AG09309 (cell line): ENCODE measurements at places on chromosomes 16 and 17.

- no peak for DNase-seq
Measured at GRCh38 chr17:4635823-4636375, 5.6 kb downstream of the ALOX15 start.

- DNase-seq = no peak
Measured at GRCh38 chr16:50666658-50667496, 14.2 kb downstream of the SNX20 start.

GRCh38 chr16:89615596-89616090, 2.2 kb downstream of the DPEP1 start:
- no peak for DNase-seq

- DNase-seq = no peak
Measured at GRCh38 chr17:73521376-73521775, 122.9 kb downstream of the SDK2 start.

GRCh38 chr17:10172241-10172741, 26.1 kb downstream of the GAS7 start:
- DNase-seq = no peak

DNA sequence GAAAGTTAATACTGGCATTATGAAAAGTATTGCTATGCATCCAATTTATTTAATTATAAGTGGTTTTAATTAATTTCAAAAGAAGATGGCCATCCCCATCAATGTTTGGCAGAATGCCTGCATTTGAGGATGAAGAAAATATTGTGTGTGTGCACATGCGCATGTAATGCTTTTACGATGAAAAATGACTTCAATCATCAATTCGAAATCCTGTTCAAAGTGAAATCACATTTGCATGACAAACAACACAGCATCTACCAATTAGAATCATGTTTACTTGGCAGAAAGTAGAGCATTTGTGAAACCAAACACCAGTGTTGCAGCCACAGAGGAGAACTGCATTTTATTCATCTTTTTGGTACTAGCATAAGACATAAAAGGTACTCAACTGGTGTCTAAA, 191.9 kb upstream of the PIRT start:
- no peak for DNase-seq

- DNase-seq = no peak
Measured at GRCh38 chr16:78303946-78304345, 204.5 kb downstream of the WWOX start.

- no peak for DNase-seq
Measured at GRCh38 chr17:54237911-54238515, 415.3 kb downstream of the KIF2B start.

GRCh38 chr17:62968445-62968923, 2.4 kb downstream of the TANC2 start:
- DNase-seq = peak; percentile 84

DNA sequence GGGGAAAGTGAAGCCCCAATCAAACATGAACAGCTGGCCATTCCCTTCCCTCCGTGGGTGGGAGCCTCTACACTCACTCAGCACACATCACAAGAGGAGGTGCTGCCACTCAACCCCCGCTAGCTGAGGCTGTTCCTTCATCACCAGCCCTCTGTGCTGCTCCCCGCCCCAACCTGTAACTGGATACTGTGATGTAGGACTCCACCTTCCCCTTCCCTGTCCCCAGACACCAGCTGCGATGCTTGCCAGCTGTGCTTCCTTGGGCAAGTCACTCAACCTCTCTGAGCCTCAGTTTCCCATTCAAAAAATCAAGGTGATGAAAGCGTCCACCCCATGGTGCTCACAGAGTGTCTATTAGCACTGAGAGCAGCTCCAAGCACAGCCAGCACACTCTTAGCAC, 273.2 kb downstream of the MRTFB start:
- DNase-seq = no peak

DNA sequence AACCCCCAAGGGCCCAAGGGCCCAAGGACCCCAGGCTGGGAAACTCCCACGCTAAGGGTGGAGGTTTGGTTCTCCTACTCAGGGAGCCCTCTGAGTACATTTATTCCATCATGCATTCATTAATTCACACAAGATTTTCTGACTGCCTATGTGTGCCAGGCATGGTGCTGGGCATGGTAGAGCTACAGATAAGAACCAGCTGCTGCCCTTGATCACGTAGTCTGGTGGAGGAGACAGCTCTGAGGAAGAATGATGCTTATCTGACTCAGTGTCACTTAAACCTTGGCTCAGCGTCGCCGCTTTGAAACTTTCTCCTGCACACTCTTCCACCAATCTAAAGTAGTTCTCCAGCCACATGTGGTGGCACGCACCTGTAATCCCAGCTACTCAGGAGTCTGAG, 3.6 kb upstream of the ARL4D start:
- DNase-seq = no peak

- DNase-seq = no peak
Measured at GRCh38 chr16:74094962-74095361, 201.7 kb upstream of the PSMD7 start.

- no peak for DNase-seq
Measured at GRCh38 chr16:72886346-72886974, 161.5 kb downstream of the ZFHX3 start.

DNA sequence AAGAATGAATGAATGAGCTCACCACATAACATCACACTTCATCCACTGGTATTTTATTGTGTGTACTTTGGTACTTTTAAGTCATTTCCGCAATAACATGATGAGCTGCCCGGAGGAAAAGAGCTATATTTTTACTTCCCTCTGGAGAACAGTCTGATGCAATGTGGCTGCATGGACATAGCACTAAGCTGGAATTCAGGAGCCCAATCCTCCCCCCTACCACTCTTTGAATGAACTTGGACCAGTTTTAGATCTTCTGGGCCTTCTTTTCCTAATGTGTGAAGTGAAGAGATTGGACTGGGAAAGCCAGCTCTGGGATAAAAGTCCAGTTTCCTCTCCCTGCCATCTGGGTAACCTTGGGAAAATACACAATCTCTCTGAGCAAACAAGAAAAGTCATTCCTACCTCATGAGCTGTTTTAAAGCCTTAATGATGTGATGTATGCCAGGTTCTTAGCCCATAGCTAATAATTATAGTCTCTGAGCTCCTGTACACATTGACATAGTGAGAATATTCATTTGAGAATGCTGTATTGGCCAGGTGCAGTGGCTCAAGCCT, 79.3 kb downstream of the ABCC12 start:
- DNase-seq = no peak

DNA sequence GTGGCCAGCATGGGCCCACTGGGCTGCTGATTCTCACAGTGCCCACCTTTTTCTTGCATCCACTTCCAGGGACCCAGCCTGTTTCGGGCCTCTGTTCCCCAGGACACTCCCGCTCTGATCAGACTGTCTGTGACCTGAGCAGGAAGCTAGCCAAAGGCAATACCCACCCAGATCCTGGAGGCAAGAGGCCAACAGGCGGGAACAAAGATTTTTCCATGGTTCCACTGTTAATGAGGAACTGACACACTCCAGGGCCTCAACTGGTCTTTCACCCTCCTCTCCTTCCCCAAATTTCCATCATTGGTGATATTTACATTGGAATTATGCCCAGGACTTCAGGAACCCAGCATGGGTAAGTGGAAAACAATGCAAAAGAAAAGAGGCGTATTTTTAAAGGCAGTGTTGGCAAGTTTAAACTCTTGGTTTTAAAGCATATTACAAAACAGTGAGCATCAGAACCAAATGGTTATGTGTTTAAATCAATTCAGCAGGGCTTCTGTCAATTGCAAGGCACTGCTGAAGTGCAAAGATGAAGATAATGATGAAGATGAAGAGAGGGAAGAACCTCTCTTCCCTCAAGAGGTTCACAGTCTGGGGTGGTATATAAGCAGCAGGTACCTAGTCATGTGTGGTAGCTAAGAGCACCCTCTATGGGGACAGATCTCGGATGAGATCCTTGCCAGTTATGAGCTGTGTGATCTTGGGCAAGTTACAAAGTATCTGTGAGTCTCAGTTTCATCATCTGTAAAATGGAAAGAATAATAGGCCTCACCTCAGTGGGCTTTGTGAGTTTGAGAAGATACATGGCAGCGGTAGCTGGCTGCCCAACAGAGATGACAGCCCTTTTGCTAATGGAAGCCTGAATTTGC, 14.4 kb upstream of the ATP2A3 start:
- DNase-seq = no peak

DNA sequence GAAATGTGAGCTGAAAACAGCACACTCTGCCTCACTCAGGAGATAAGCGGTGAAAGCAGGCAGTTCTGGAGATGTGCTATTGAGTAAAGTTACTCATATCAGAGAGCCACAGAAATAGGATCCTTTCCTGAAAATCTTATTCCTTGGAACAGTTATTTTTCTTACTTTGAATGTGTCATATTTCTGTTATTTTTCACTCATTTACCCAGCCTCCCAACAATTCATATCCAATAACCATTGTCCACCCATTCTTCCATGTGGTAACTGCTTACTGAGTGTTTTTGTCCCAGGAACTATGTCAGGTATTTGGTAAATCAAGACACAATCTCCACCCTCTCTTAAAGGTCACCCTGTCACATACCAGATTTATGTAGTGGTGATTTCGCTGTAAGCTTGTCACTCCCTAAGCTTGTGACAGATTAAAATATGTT, 144.9 kb downstream of the PARN start:
- no peak for DNase-seq

DNA sequence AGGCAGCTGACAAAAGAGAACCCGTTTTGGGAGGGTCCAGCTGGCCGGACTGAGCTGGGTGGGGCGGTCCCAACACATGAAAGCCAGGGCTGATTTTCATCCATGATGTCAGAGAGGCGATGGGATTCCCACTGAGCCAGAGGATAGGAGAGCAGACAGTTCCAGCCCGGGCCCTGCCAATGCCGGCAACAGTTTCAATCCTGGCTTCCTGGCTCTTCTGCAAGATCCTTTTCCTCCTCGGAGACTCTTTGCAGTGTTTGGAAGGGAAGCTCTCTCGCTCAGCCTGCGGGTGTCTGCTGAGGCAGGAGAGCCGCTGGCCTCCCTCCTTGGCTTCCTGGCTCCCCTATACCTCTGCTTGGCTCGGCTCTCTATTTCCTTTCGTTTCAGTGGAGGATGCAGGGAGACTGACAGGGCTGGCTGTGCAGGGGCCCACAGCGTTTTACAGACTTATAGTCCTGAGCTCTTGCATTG, 145.5 kb upstream of the SOX9 start:
- DNase-seq = no peak

- no peak for DNase-seq
Measured at GRCh38 chr16:60674241-60674640, 1362.0 kb downstream of the CDH8 start.

DNA sequence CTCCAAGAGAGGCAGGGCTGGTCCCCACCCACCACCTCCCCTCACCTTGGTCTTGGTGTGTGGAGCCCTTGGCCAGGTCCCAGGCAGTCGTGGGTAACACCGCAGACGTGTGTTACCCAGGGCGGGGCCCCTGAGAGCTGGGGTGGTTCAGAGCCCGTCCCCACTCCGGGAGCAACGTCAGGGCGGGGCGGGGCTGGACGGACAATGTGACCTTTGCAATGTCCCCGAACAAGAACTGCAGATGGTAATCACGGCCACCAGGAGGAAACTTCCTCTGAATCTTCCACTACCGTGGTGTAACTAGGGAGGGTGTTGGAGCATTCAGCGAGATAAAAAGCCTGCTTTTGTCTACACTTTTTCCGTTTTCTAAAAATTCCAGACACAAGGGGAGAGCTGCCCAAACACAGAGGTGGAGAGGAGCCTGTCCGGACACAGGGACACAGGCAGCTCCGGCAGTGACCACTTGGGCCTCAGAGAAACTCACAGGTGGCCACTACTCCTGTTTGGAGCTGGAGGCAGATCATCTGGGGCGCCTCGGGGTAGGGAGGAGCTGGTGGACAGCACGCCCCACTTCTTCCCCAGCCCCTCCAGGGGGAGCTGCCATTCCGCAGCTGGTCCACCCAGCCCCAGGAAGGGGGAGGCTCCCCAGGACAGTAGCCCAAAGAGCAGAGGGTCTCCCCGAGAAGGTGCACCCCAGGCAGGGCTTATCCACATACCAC, 14.2 kb upstream of the SLC38A10 start:
- DNase-seq = no peak

- DNase-seq = no peak
Measured at GRCh38 chr16:592518-593306, 2.8 kb downstream of the RAB40C start.

DNA sequence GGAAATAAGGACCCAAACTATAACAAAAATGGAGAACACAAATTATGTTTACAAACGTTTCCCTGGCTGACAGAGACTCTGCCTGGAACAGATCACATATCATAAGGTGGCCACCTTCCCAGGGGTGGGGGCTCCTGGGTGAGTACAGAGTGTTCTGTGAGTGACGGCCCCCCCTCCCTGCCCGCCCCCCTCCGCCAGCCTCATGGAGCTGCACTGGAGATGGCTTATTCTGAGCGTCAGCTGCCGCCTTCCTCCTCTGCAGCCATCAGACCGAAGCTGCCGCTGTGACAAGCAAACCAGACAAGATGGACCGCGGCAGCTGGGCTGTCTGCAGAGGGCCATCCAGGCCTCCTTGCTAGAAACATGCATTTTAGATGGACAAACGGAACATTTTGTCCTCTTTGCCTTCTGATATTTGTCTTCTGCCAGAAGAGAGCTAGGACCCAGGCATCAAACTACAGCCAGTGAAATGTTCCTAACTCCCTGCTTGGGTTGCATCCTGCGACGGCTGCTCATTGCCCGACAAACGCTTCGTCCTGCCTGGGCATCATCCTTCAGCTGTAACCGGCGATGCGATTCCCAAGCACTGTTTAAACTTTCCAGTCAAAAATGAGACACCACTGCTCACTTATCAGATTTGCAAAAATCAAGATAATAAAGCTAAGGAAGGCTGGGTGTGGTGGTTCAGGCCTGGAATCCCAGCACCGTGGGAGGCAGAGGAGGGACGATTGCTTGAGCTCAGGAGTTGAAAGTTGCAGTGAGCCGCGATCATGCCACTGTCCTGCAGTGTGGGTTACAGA, 15.3 kb upstream of the RPTOR start:
- no peak for DNase-seq

DNA sequence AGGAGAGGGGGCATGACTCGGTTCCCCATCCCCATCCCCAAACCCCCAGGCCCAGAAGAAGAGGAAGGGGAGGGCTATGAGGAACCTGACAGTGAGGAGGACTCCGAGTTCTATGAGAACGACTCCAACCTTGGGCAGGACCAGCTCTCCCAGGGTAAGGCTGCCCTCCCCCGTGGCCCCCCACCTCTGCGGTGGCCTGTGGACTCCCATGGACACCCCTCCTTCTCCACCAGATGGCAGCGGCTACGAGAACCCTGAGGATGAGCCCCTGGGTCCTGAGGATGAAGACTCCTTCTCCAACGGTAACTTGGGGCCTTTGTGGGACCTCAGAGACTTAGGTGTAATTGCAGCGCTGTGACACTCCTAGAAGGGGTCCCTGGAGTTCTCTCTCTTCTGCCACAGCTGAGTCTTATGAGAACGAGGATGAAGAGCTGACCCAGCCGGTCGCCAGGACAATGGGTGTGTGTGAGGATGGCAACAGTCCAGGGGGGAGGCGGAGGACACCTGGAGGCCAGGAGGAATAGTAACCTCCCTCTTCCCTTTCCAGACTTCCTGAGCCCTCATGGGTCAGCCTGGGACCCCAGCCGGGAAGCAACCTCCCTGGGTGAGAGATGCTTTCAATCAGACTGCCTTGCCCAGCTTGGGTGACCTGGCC, 5.6 kb downstream of the CD19 start:
- DNase-seq = no peak
